Ureter (tissue), 1 donor: ENCODE measurements at places on chromosomes 7 and 10. TPM values are rescaled to one million over a fixed set of nuclear protein-coding genes. Genes with fewer than 3 reads are reported as not detected.

DNA sequence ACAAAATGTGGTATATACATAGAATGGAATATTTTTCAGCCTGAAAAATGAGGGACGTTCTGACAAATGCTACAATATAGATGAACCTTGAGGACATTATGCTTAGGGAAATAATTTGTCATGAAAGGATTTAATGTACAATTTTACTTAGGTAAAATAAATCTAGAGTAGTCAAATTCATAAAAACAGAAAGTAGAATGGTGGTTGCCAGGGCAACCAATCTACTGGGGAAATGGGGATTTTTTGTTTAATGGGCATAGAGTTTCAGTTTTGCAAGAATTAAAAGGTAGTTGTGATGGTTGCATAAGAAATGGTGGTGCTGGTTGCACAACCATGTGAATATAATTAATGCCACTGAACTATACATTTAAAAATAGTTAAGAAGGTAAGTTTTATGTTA lies 296.0 kb upstream of the SP4 start:
- no peak for DNase-seq

DNA sequence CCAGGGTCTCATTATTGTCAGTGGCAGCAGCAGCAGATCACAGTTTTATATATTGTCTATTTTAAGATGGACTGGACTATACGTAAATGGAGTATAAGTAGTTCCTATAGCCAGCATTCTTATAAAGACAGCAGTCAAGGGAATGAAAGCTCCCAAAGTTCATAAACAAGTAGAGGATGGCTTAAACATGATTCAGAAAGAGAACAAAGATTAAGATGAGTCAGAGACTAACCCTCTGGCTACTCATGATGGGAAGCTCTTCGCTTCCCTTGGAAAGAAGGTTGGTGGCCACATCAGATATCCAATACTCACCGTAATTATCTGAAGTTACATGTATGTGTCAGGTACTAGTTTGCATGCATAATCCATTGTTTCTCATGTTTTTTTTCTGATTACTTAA lies 277.0 kb downstream of the INHBA start:
- no peak for DNase-seq

- DNase-seq = no peak
These were observed 66.3 kb downstream of the SHOC2 start for GRCh38 chr10:110985497-110986275.

Gene NAT16
- not detected for total RNA-seq

Gene KIF20B
- 7.4 TPM for total RNA-seq

- no peak for DNase-seq
These were observed 5.7 kb downstream of the SKAP2 start for GRCh38 chr7:26858735-26859134.

DNA sequence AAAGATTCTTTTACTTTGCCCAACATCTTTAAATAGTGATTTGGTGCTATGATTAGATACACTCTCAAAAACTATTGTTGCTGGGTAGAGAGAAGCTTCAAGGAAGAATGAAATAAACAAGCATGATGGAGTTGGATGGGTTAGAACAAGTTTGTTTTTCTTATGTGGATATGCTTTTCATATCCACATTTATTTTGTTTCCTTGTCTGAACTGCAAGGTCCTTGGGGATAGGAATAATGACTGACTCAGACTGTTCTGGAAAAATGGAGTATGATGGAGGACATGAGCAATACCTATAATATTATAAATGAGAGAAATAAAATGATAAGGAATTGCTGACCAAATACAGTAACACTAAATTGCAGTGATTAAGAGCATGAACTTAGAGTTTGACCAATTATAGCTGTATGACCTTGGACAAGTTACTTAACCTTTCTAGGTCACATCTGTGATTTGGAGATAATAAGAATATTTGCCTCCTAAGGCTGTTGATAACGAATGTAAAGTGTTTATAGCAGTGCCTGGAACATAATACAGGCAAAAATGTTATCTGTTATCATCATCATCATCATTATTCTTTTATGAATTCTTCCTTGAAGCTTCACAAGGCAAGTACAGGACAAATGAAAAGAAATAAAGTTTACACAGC lies 847.5 kb downstream of the LRMDA start:
- DNase-seq = no peak

- DNase-seq = no peak
These were observed 26.3 kb downstream of the IGF2BP3 start for GRCh38 chr7:23443974-23444373.

DNA sequence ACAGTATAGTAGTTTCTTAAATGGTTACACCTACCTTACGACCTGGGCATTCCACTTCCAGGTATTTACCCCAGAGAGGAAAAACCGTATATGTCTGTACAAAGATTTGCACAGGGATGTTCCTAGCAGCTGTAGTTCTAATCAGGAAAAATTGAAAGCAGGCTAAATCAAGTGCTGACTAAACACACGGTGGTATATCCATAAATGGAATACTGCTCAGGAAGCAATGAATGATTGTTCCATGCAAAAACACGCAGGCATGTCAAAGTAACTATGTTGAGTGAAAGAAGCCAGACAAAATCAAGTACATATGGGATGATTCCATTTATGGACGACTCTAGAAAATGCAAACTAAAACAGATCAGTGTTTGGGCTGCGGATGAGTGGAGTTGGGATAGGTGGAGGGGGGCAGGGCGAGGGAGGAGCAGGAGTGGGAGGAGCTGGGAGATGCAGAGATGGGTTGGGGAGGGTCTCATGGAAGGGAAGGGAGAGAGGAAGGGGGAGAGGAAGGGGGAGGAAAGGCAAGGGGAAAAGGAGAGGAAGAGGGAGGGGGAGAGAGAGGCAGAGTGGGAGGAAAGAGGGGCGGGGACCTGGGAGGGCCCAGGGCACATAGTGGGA lies 484 bp upstream of the MSRB2 start:
- DNase-seq = no peak

DNA sequence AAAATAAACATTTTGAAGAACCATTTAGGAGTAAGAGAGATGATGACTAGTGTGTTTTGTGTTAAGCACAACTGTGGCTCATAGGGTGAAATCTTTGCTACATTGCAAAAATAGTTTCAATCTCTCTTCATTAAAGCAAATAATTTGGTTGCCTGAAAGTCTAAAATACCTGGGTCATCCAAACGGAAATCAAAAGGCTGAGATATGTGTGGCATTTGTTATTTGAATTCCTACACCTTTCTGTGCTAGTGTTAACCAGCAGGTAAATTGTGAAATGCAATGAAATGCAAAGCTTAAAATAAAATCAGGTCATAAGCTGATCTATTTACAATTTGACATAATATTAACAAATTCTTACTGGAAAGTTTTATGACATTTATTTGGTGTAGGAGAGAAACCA lies 40.9 kb upstream of the SEMA3E start:
- no peak for DNase-seq

DNA sequence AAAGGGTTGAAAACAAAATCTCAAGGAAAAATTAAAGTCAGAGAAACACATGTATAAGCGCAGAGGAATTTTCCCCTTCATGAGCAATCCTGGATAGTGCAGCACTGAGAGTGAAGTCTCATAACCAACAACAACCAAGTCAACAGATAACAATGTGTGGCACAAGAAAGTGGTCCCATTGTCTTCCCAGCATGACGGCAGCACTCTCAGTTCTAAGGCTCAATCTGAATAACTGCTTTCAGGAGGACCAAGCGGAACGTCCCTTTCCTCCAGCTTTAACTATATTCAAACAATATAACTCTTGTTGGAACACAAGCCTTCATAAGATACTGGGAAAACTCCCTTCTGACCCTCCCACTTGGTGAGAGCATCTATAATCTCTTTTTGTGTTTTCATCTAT lies 137.9 kb downstream of the RAPGEF5 start:
- no peak for DNase-seq

DNA sequence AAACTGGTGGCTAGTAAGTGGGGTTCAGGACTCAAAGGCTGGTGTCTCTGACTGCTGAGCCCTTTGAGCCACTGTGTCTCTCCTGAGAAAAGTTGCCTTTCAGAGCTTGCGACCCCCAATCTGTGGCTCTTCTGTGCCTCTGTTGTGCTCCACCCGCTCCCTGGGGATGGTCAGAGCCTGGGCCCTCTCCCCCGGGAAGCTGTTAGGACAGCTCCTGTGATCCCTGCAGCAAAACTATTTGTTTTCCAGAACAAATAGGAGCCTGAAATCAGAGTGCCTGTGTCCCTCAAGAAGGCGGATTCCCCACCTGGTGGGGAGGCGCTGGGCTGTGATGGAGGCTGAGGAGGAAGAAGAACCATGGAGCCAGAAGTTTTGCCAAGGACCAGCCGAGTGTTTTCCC lies 56.4 kb upstream of the MXI1 start:
- no peak for DNase-seq

DNA sequence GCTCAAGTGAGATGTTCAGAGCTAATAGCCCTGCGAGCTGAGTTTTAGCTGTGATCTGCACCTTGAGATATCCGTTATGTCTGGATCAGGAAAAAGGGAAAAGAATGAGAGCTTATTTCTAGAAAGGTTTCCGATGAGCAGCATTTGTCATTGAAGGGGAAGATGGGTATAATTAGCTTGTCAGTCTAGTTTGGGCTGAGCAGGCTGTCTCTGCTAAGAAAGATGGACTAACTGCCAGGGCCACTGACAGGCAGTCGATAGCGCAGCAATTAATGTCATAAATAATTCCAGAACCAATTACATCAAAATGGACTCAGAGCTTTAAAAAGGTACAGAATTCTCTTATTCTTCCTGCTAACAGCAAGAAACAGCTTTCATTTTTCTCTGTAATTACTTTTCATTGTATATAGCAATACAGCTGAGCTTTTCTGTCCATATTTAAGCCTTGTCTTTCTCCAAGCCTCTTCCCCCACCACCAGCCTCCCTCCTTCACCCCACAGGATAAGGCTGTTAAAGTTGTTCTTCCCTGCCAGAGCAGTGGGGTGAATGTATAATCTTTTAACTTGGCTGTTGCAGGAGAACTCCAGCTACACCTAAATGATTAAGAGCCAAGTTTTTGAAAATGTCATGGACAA lies 1006.5 kb downstream of the KCNMA1 start:
- no peak for DNase-seq

DNA sequence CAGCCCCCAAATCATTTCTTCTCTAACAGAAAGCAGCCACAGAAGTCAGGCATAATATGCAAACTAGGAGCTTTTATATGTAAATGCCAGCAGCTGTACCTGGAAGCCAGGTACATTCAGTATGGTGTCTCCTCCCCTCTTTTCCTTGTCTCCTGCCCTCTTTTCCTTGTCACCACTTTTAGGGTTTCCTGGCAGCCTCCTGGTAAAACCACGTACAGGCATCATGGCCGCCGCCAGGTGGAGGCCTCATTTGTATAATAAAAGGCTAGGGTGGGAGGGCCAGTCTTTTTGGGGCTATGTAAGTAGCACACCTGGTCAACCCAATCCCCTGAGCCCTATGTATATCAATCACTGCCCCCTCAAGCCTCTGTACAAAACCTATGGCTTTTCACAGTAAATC lies 28.7 kb downstream of the PDZD8 start:
- DNase-seq = no peak

GRCh38 chr7:120276720-120277119 lies 3.7 kb downstream of the KCND2 start:
- DNase-seq = no peak

Gene LIPJ
- 0.39 TPM for total RNA-seq

Gene FAM25G
- not detected for total RNA-seq

DNA sequence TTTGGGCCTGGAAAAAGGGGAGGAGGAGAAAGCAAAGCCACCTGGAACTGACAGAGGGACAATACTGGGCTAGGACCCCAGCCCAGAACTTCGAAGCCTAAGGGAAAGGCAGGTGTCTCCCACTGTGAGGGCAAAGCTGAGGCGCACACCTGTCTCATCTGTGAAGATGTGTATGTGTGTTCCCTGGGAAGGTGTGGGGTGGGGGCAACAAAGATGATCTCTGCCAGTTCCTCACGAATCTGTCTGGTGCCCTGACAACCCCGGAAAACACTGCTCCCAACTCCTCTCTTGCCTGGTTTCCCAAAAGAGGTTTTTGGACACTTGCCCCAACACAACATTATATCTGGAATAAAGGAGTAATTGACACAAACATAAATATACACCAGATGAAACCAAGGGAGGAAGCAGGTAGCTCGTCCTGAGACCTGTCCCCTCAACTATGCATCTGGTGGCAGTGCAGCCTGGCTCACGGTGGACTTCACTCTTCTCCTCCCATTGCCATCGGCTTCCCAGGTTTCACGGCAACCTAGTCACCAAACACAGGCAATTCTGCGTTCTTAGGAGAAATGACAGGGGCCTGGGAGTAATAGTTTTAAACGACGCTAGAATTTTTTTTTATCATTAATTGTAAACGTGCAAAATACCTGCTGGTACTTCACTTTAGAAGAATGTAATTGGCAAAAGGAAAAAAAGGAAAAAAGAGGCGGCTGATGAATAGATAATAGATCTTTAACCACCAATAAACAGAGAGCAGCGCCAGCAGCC lies 1.7 kb upstream of the EMX2 start:
- DNase-seq = no peak

Gene AKR1C2
- 343 TPM for total RNA-seq

GRCh38 chr7:18019555-18019954 lies 8.1 kb downstream of the PRPS1L1 start:
- DNase-seq = no peak

DNA sequence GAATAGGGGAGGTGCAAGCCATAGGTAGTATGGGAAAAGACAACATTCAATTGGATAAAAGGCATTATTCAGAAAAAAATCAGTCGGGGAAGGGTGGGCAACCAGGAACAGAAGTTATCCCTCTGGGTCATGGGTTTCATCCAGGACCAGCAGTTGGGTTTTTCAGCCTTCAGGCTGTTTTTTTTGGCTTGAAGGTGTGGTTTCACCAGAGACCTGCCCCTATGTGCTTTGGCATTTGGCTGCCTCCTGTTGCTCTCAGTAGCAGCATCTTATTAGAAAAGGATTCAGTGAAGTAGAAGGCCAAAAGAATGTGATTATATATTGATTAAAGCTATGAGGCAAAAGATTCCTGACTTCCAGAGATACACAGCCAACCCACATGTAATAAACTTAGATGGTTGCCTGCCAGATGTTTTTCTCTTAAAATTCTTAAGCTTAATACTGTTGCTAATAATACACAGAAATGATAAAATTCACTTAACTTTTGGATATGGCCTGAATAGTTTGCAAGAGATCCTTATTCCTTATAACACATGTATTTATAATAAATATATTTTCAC lies 251.7 kb upstream of the CSTF2T start:
- DNase-seq = no peak

GRCh38 chr7:82700741-82701140 lies 257.2 kb upstream of the CACNA2D1 start:
- no peak for DNase-seq

DNA sequence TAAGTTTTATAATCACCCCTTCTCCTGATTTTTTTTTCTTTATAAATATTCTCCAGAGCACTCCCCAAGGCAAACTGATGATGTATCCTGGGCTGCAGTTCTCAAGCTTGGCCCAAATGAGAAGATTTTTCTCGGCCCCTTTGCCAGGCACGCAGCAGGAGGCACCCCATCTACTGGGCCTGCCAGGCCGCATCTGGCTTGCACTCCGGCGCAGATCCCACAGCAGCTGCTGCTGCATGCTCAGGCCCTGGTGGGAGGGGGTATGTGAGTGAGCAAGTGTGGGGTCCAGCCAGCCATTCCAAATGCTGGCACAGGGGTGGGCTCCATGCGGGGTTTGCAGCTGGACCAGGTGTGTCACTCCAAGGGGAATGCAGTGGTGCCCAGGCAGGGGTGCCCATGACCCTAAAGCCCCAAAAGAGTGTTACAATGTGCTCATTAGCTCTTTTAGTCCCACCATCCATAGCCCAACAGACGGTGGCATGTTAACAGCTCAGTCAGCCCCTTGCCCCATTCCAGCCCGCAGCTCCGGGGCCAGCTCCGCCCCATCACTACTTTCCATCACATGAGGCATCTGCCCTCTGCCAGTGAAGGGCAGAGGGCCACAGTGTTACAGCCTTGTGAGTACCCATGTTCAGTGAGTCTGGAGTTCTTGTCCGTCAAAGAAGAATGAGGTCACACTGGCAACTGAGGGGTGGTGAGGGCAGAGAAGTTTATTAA lies 25.9 kb downstream of the OAT start:
- DNase-seq = no peak
